ENCODE measurements at places on chromosomes 1 and 21.
A peak's percentile ranks its signal among the peaks of the same experiment; 100 is the strongest.

GRCh38 chr1:67736750-67737149 lies 51.7 kb downstream of the GADD45A start:
- no peak for DNase-seq

DNA sequence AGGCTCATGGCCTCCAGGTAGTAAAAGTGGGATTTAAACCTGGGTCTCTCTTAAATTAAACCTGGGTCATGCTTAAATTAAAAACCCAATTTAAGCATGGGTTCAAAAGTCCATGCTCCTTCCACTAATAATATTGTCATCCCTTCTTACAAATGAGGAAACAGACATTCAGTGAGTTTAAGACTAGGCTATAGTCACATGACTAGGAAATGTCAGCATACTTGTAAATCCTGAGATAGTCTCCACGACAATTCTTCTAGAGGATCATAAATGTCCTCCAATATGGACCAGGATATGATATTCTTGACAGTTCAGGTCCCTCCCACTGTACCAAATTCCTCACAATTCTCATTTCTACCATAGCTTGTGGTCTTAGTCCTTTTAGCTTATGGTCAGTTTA lies 10.5 kb upstream of the IGFN1 start:
- no peak for DNase-seq

GRCh38 chr1:183403498-183403897 lies 14.7 kb downstream of the NMNAT2 start:
- no peak for DNase-seq

GRCh38 chr1:204461331-204462228 lies 33.0 kb downstream of the PIK3C2B start:
- DNase-seq = no peak

GRCh38 chr1:71522721-71523120 lies 441.9 kb upstream of the ZRANB2 start:
- no peak for DNase-seq

GRCh38 chr1:230332575-230333066 lies 93.5 kb downstream of the PGBD5 start:
- no peak for DNase-seq

GRCh38 chr1:67401443-67401842 lies 28.8 kb downstream of the SERBP1 start:
- DNase-seq = no peak

DNA sequence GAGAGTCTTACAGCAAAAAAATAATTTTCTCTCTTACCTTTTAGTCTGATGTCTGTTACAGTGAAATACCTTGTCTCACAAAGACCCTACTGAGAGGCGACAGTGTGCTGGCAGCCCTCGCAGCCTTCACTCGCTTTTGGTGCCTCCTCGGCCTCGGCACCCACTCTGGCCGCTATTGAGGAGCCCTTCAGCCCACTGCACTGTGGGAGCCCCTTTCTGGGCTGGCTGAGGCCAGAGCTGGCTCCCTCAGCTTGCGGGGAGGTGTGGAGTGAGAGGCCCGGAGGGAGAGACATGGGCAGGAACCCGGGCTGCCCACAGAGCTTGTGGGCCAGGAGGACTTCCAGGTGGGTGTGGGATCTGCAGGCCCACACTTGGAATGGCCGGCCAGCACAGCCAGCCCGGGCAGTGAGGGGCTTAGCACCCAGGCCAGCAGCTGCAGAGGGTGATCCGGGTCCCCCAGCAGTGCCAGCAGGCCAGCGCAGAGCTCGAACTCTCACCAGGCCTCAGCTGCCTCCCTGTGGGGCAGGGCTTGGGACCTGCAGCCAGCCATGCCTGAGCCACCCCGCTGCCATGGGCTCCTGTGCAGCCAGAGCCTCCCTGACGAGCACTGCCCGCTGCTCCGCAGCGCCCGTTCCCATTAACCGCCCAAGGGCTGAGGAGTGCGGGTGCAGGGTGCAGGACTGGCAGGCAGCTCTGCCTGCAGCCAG lies 10.8 kb upstream of the CFHR1 start:
- DNase-seq = no peak

DNA sequence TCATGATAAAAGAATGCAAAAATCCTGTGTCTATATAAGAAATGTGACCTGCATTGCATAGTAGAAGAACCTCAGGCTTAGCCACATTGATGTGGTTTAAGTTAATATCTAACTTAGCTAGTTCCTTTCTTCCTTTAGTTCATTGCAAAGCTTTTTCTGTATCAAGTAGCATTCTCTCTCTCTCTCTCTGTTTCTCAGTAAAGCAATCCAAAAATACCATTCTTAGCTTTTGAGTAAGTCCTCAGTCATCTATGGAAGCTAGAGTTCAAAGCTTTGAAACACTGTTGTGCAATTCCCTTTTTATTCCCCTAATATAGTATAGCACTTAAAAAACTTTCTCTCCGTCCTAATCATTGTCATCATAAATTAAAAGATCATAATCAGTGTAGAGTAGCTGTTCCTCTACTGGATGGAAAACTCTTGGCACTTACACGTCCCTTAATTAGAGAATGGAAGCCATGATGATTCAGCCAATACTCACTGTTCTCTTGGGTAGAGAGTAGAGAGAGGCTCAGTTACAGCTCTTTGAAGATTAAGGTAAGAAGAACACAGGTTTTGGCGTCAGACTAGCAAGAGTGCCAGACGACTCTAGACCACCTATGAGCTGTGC lies 350.3 kb upstream of the LYPLAL1 start:
- no peak for DNase-seq

DNA sequence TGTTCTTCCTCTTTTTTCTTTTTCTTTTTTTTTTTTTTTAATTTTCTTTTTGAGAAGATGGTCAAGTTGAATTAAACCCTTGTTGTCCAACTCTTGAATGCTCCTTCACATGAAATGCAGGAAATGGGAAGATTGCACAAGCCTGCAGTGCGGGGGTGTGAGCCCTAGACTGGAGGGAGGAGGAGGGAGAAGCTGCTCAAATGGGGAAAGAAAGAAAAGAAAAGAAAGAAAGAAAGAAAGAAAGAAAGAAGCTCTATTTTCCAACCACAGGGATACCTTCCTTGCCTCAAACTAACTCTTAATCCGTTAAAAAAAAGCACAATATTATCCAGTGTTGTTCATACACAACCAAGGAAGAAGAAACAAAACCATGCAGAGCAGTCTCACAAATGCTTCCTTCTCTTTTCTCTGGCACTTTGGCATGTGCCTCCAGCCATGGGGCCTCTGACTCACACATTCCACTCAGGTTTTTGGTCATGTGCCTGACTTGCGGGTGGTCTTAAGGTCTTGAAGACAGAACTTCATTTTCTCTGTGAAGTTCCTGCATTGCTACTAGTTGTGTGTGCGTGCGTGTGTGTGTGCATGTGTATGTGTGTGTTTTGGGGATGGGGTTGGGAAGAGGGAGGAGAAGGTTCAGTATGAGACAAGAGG lies 276.1 kb downstream of the RPS6KC1 start:
- peak; percentile 69 for DNase-seq

DNA sequence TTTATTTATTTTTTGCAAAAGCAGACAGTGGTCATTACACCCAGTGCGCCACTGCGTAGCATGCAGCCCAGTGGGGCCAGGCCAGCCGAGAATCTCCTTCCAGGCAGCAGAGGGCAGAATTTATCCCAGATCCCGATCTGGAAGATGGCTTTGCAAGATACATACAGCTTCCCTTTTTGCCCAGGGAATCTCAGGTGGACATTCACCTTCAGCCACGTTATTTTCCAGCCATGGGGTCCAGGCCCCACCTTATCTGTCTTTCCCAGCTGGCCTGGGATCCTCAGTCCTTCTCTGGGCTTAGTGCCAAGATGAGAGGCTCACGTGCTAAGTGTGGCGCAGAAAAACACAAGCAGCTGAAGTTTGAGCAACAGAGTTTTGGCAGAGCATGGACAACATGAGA lies 123.6 kb downstream of the AJAP1 start:
- DNase-seq = no peak

DNA sequence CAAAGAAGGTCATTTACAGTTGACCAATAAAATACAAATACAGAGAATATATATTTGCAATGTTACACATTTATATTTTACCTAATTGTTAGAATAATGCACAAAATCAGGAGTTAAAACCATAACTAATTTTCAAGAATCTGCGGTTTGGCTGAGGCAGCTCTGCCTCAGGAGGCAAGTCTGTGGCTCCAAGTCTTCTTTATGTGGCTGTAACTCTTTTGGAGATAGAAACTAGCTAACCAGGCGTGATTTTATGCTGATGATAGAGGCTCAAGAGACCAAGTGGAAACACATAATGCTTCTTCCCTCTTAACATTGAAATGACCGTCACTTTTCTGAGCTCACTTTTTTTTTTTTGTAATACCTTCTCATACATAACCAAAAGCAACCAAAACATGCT lies 744.7 kb upstream of the CXADR start:
- no peak for DNase-seq

DNA sequence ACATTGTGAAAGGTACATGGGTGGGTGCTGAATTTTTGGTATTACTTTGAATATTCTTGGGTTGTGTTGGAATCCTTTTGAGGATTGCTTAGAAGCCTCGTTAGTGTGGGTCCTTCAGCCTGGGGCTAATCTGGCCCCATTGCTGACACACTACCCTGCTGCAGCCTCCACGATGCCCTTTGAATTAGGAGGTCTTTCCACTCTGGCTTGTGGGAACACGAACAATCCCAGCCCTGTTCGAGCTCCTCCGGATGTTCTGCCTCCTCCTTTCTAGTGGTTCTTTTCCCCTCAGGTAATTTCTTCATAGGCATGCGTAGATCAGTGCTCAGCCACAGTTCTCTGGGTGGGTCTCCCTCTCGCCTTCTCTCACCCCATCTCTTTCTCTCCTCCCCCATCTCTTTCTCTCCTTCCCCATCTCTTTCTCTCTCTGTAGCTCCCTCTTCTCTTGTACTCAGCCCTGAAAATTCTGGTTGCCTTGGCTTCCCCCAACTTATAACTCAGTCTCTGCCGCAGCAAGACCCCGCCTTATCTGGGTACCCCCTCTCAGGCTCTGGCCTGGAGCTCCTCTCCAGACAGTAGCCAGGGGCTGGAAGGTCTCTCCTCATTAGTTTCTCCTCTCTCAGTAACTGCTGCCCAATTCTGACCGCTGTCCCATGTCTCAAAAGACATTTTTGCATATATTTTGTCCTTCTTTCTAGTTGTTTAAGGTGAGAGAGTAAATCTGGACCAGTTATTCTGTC lies 46.0 kb upstream of the SLC19A1 start:
- no peak for DNase-seq

DNA sequence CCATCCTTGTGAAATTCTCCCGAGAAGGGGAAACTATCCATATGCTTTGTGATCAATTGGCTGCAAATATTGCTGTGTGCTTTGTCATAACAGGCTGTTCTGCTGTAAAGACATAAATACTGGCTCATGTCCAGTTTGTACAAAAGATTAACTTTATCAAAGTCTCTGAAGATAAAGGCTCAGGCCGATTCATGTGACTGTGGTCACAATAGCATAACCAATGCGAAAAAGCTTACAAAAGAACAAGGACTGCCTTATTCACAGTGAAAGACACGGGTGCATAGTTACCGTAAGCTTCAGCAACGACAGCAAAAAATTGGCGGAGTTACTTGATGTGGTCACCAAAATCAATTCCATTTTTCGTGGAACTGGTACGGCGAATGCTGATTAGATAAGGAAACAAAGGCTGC lies 173.6 kb upstream of the CHRM3 start:
- DNase-seq = no peak

- DNase-seq = no peak
Observed at GRCh38 chr1:221994274-221994698, 252.4 kb upstream of the DUSP10 start.

- no peak for DNase-seq
Observed at GRCh38 chr1:98306517-98307089, 354.9 kb upstream of the SNX7 start.

- no peak for DNase-seq
Observed at GRCh38 chr1:119626841-119627240, 21.2 kb downstream of the ZNF697 start.

DNA sequence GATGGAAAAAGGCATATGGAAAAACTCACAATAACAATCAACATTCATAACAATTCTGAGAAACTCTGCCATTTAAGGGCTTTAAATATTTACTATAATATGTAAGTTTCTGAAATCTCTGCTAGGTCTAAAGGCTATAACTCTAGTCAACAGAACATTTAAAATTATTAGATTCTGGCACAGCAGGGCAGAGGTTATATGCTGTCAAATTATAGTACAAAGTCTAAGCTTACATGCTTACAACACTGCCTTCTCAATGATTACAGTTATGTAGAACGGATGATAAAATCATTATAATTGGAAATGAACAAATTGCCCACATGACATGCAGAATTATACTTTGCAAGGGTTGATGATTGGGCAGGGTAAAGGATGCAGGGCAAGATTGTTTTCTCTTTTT lies 97.7 kb downstream of the PIGK start:
- no peak for DNase-seq

DNA sequence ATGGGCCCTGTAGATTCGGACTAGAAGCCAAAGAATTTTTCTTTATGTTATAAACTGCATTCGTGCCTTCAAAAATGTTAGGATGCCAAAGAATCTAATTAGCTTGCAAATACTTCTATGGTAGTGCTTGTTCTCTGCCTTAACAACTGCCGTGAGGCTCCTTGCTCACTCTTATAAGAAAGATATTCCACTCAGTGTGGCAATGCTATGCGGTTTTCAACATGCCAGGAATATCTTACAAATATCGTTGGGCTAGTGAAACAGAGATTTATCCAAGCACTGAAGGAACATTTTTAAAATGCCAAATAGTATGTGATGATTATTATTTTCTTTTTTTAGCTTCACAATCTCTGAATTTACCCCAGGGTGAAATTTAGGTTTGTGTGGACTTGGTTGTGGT lies 198.2 kb downstream of the GREM2 start:
- no peak for DNase-seq

DNA sequence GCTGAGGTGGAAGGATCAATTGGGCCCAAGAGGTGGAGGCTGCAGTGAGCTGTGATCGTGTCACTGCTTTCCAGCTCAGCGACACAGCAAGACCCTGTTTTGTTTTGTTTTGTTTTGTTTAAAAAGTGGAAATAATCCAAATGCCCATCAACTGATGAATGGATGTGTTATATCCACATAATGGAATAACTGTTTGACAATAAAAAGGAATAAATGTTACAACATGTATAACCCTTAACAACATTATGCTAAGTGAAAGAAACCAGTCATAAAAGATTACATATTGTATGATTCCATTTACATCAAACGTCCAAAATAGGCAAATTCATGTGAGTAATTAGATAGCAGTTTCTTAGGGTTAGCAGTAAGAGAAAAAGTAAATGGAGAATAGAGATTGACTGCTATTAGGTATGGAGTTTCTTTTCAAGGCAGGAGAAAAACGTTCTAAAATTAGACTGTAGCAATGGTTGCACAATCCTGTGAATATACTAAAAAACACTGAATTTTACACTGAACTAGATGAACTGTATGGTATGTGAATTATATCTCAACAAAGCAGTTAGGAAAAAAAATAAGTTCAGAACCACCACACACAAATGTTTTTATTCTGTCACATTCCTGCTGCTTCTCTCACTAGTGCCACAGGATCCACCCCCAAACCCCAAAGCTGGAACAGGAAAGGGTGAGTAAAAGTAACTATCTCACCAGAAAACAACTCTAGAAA lies 15.7 kb downstream of the FOXJ3 start:
- DNase-seq = no peak

DNA sequence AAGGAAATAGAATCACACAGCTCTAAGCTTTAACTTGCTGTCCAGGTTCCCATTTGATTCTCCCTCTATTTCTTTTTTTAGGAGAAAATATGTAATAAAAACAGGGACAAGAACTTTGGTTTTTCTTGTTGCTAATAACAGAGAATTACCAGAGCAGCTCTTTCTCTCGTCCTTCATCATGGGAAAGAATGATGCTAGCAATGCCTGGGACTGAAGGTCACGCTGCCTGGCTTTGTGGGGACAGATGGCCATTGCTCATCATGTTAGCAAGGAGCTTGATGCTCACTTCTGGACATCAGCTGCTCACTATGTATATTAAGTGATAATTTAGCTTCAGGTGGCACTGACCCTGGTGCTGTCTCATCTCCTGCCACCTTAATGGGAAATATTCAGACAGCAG lies 77.3 kb upstream of the AKT3 start:
- no peak for DNase-seq
